Sciatic nerve (tissue), 2 donors: ENCODE measurements at places on chromosomes 4 and X.
A peak's percentile ranks its signal among the peaks of the same experiment; 100 is the strongest.

- DNase-seq: peak; percentile 90
Measured at GRCh38 chrX:9342561-9343051, 122.3 kb upstream of the TBL1X start.

GRCh38 chr4:120198411-120198810 is 131.8 kb upstream of the MAD2L1 start:
- no peak for DNase-seq

GRCh38 chr4:22688236-22688635 is 4.5 kb upstream of the GBA3 start:
- no peak for DNase-seq

GRCh38 chrX:100647095-100647494 is 3.1 kb downstream of the SRPX2 start:
- no peak for DNase-seq

DNA sequence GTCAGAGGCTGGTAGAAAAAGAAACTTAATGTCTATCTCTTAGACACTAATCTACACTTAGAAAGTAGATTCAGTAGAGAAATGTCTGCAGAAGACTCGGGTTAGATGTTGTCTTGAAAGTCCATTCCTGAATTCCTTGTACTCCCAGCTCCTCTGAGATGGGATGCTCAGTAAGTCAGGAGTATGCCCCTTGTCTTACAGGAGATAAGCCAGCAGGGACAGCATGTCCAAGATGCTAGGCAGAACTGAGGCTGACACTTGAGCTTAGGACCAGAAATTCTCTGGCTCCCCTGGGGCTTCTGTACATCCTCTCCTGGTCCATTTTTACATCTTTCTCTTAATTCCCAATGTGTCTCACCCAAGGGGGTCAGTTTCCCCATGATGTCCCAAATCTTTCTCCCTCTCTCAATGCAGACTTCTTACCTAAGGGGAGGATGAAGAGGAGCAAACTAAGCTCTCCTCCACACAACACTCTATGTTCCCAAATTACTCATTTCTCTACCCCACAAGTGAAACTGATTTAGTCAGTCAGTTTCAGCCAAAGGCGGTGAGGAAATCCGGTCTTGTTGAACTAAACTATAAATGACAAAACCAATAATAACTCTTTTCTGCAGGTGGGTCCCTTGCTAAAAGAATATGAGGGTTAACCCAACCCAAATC is 558.2 kb upstream of the DIPK2B start:
- no peak for DNase-seq

- no peak for DNase-seq
Measured at GRCh38 chr4:54439831-54440243, 210.7 kb downstream of the PDGFRA start.

GRCh38 chr4:56513517-56513916 is 7.9 kb downstream of the ARL9 start:
- no peak for DNase-seq

DNA sequence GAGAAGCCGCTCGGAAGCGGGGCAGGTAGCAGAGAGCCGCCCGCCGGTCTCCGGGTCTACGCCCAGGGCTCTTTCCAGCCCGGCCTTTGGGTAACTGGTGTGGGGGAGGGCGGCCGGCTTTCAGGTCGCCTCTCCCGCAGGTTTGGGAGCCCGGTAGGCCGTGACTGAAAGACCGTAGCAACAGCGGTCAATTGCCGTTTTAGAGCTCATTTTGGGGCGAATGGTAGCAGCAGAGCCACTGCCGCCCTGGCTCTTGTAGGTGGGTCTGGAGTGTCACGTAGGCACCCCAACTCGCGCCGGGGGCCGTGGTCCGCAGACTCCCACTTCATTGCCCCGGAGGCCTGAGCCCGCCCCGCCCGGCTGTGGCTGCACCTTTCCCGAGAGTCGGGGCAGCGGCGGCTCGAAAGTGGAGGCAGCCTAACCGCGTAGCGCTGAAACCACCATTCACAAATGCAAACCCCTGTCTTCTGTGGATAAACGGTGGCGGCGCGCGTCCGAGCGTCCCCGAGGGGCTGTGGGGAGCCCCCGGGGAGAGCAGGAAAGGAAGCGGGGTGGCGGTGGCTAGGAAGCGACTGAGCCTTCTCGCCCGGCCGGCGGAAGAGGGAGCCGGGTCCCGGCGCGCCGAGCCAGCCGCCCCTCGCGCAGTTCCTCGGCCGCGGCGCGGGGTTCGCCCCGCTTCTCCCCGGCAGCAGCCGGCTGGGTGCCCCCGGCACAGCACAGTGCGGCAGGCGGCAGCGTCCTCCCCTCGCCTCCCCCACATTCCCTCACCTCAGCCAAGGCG is 2185.1 kb upstream of the TENM3 start:
- DNase-seq: no peak

GRCh38 chr4:2694691-2695090 is 61.4 kb downstream of the TNIP2 start:
- DNase-seq: no peak

DNA sequence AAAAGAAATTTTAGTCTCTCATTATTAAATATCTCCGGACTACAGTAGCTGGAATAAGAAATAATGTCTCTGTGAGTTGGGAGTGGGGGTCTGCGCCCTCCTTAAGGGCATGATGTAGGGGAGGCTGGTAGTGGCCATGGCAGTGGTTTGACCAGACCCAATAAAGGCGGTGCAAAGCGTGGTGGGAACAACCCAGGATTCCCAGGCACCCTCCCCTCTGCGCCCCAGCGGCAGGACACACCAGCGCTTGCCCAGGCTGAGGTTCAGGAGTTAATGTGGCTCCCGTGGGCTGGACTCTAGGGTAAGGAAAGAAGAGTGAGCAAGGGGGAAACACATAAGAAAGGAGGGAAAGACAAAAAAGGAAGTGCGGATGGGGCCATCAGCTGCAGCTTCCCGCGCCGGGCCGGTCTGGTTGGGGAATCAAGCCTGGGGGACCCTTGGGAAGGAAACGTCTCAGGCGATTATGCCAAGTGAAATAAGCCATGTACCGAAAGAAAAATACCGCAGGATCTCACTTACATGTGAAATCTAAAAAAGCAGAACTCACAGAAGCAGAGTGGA is 157.5 kb upstream of the SMIM31 start:
- no peak for DNase-seq

DNA sequence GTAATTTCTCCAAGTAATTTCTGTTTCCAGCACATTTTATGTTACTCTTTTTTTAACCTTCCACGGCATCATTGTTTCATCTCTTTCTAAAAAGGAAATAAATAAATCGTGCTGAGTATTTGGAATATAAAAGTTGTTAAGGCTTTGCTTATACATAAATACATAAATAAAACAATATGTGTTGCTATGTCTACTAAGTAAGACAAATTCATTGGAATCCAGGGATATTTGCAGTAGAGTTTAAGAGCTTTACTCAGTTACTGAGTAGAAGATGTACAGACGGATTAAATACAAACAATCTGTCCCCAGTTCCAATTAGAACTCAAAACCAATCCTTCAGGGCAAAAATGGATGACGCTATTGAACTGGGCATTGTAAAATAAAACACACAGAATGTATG is 1.4 kb downstream of the ARHGAP24 start:
- DNase-seq: no peak

GRCh38 chr4:3243136-3243780 is 5.7 kb upstream of the MSANTD1 start:
- DNase-seq: no peak

- DNase-seq: no peak
Measured at GRCh38 chr4:41476310-41476885, 61.6 kb upstream of the LIMCH1 start.

DNA sequence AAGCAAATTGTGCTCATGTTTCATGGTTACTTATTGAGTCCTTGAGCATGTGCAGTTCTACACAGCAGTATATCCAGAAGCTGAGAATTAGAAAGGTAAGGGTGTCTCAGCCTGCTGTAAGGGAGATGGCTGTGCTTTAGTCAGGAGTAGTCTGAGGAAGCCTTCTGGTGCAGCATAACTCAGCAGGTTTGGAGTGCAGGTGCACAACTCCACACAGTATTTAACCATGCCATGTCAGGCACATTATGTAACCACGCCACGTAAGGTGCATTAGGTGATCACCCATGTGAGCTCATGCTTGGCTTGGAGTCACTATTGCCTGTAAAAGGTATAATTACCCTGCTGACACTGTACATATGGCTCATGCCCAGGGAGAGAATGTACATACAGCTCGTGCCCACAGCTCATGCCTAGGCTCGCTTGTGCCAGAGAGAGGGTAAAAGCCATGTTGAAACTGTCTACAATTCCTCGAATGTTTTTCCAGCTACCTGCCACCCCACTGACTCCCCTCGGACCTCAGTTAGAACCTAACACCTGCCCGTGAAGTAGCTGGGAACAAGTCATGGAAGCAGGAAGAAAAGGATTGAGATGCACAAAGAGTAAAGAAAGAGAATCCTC is 37.8 kb downstream of the UCHL1 start:
- no peak for DNase-seq

- no peak for DNase-seq
Measured at GRCh38 chr4:27360790-27361267, 500.2 kb downstream of the STIM2 start.

- DNase-seq: no peak
Measured at GRCh38 chr4:128552586-128552907, 257.0 kb upstream of the JADE1 start.

DNA sequence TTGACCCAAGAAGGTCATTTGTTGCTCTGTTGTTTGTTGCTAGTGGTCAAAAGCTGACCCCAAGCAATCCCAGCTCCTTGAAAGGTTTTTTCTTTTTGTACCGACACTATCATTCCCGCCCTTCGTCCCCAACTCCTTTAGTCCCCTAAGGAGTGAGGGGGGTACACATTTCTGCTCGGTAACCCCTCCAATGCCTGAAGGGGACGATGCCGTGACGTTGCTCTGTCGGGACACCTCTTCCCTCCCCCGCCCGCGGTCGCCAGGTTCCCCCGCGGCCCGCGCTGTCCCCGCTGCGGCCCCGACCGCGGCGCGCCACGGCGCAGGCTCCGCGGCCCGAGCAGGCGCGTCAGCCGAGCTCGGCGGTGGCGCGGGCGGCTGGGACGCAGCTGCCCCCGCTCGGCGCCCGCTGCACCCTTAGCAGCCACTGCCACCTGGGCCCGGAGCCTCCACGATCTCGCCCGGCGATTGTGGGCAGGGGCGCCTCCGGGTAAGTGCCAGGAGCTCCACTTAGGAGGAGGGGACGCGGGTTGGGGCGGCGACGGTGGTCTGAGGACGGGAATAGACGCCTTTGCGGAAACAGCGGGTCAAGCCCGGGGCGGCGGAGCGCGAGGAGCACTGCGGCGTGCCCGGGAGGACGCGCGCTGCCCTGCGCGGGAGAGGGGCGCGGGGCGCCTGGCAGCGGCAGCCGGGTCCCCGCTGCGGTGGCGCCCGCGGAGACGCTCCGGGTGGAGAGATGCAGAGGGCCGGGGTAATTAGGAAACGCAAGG is at the start of gene GLRB:
TSS of gene GLRB (plus strand) at position 340 of the 767 bp plus-strand sequence. CDS start 1,875 bp downstream, outside the sequence.
- DNase-seq: no peak

GRCh38 chr4:71866212-71866885 is 82.5 kb upstream of the GC start:
- no peak for DNase-seq

GRCh38 chr4:123848606-123849005 is 452.0 kb downstream of the SPRY1 start:
- no peak for DNase-seq

- DNase-seq: no peak
Measured at GRCh38 chrX:142733327-142733726, 292.4 kb upstream of the SPANXN4 start.

DNA sequence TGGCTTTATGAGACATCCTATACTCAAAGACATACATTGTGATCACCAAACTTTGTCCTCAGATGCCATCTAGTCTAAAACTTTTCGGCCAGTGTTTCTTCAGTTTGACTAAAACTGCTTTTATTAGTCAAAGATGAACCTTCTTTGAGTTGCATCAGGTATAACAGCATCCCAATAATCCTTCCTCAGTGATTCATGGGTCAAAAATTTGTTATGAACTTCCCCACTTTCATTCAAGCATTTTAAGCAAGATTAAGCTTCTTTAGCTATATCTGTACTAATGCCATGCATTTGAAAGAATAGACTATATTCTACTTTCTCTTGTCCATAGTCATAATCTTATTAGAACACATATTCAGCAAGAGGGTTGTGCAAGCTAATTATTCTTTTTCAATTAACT is 1070.4 kb upstream of the ADGRL3 start:
- no peak for DNase-seq

GRCh38 chr4:133320576-133321170 is 171.6 kb downstream of the PCDH10 start:
- no peak for DNase-seq

DNA sequence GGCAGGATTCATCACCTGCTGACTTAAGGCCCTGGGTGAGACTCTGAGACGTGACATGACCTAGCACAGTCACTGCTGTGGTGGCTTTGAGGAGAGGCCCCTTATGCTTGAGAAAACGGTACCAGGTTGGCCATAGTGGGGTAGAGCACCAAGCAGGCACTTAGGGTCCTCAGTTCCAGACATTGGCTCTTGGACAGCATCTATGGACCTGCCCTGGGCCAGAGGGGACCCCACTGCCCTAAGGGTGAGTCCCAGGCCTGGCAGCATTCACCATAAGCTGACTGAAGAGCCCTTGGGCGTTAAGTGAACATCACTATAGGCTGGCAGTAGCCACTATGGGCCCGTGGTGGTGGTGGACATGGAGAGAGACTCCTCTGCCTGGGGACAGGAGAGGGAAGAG is 78.7 kb downstream of the FNIP2 start:
- no peak for DNase-seq

DNA sequence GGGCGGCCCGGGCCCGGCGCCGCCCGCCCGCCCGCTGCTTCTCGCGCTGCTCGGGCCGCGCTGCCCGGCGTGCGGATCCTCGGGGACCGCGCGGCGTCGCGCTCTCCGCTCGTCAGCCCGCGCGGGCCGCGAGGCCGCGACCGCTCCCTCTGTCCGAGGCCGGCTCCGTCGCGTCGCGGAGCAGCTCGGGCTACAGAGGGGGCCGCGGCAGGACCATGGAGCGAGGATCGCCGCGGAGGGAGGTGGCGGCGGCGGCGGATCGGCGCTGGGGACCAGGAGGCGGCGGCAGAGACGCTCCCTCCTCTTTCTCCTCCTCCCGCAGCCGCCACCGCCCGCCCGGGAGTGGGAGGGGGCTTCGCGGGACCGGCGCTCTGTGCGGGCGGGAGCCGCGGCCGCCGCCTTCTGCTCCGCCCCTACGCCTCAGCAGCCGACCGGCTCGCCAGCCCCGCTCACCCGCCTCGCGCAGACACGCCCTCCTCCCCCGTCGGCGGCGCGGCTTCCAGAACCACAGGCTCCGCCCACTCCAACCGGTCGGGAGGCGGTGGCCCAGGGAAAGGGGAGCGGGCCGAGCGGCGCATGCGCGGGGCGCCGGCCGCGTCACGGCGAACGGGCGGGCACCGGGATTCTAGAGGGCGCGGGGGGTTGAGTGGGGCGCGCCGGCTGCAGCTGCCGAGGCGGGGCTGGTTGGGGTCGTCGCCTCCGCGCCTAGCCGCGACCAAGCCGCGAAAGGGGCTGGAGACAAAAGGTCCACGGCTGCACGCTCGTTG is at the start of gene CASK:
TSS of gene CASK (minus strand) at position 344 of the 767 bp plus-strand sequence. CDS start 566 bp downstream, outside the sequence.
- peak; percentile 95 for DNase-seq

- DNase-seq: no peak
Measured at GRCh38 chr4:53067125-53067802, 205.1 kb downstream of the RASL11B start.
